Left ventricle myocardium inferior (tissue), 1 donor: ENCODE measurements at places on chromosomes 3 and 15. TPM values are rescaled to one million over a fixed set of nuclear protein-coding genes. Genes with fewer than 3 reads are reported as not detected.

ADGRG7 gene
- not detected for total RNA-seq

ANKRD63 gene
- not detected for total RNA-seq

TRANK1 gene
- total RNA-seq, result 6.6 TPM

UBE2Q2 gene
- total RNA-seq, result 27.8 TPM

CLEC3B gene
- total RNA-seq, result 80.8 TPM

FBXO40 gene
- total RNA-seq, result 245 TPM

AADACL2 gene
- total RNA-seq, result not detected

HESX1 gene
- total RNA-seq, result 0.30 TPM

SCN11A gene
- 0.05 TPM for total RNA-seq

ANO10 gene
- 12.6 TPM for total RNA-seq

DYNC1LI1 gene
- total RNA-seq, result 53.8 TPM

DNA sequence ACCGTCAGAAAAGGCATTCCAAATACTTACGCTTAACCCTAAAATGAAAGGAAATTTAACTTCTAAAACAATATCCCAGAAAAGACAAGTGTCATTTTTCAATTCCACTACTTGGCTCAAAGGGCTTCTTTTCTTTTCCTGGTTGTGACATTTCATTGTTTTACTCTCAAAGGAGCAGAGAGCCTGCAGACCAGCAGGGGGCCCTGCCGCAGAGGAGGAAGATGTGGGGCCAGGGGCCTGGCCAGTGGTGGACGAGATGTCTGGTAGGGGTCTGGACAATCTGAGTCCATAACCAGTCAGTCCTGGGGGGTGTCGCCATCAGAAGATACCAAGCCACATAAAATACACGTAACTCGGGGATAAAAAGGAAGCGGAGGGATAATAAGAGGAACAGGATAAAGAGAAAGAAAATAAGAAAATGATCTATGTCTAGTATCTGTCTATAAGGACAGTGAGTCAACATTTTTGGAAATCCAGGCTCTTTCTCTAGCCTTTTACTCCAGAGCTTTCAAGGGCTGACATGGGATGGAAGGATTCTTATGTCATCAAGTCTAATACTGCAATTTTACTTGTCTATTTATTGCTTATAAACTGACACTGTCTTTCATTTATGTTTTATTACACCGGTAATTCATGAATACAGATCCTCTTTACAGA is 54.2 kb upstream of the ARHGEF3 start:
- peaks cover 9% of the 10 kb centered on the region for H3K4me1 ChIP-seq
- H3K36me3 ChIP-seq, result no peaks in the 10 kb centered on the region
- H3K27ac ChIP-seq, result no peak overlapping the region
- no peaks in the 10 kb centered on the region for H3K27me3 ChIP-seq

GRCh38 chr3:140391061-140391460 is 286.8 kb upstream of the TRIM42 start:
- H3K27ac ChIP-seq, result no peak overlapping the region
- H3K4me1 ChIP-seq, result peaks cover 9% of the 10 kb centered on the region
- DNase-seq, result no peak
- no peaks in the 10 kb centered on the region for H3K36me3 ChIP-seq
- H3K4me3 ChIP-seq, result no peak overlapping the region
- H3K27me3 ChIP-seq, result peaks cover 6% of the 10 kb centered on the region

- H3K27ac ChIP-seq, result no peak overlapping the region
- no peak for DNase-seq
- no peaks in the 10 kb centered on the region for H3K27me3 ChIP-seq
- H3K4me3 ChIP-seq, result no peak overlapping the region
- peaks cover 19% of the 10 kb centered on the region for H3K4me1 ChIP-seq
Measured at GRCh38 chr3:44468572-44469520, 8.6 kb downstream of the ZNF445 start.

GRCh38 chr3:41836360-41837134 is 125.4 kb downstream of the ULK4 start:
- H3K4me3 ChIP-seq, result no peak overlapping the region
- DNase-seq, result no peak
- H3K27ac ChIP-seq, result no peak overlapping the region
- H3K4me1 ChIP-seq, result no peaks in the 10 kb centered on the region

- no peaks in the 10 kb centered on the region for H3K4me1 ChIP-seq
- H3K27ac ChIP-seq, result peak overlapping the region; percentile 14
- H3K4me3 ChIP-seq, result no peak overlapping the region
- peaks cover 4% of the 10 kb centered on the region for H3K36me3 ChIP-seq
- no peaks in the 10 kb centered on the region for H3K27me3 ChIP-seq
Measured at GRCh38 chr3:38404286-38404685, 49.4 kb upstream of the ACVR2B start.

DNA sequence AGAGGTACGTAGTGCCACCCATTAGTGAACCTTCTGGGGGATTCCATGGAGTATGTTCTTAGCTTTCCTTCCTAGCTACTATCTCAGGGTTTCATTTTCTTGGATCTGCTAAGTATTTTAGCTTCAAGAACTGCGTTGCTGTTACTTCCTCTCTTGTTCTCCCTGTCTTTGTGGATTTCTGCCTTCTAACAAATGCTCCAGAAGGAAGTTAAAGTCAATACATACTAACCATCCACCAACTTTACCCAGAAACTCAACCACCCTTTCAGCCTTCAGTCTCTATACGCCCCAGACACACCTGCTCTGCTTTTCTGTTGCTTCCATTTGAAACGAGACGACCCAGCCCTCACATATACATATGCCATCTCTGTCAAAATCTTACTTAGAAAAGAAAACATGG is 2.4 kb upstream of the KLF13 start:
- H3K27me3 ChIP-seq, result no peaks in the 10 kb centered on the region
- H3K4me3 ChIP-seq, result no peak overlapping the region
- no peak overlapping the region for H3K27ac ChIP-seq
- no peak for DNase-seq
- H3K36me3 ChIP-seq, result no peaks in the 10 kb centered on the region

- DNase-seq, result no peak
- peaks cover 86% of the 10 kb centered on the region for H3K36me3 ChIP-seq
- H3K27me3 ChIP-seq, result no peaks in the 10 kb centered on the region
- H3K4me1 ChIP-seq, result no peaks in the 10 kb centered on the region
- H3K4me3 ChIP-seq, result no peak overlapping the region
- H3K27ac ChIP-seq, result no peak overlapping the region
Measured at GRCh38 chr15:64082757-64083156, 10.9 kb downstream of the CIAO2A start.

DNA sequence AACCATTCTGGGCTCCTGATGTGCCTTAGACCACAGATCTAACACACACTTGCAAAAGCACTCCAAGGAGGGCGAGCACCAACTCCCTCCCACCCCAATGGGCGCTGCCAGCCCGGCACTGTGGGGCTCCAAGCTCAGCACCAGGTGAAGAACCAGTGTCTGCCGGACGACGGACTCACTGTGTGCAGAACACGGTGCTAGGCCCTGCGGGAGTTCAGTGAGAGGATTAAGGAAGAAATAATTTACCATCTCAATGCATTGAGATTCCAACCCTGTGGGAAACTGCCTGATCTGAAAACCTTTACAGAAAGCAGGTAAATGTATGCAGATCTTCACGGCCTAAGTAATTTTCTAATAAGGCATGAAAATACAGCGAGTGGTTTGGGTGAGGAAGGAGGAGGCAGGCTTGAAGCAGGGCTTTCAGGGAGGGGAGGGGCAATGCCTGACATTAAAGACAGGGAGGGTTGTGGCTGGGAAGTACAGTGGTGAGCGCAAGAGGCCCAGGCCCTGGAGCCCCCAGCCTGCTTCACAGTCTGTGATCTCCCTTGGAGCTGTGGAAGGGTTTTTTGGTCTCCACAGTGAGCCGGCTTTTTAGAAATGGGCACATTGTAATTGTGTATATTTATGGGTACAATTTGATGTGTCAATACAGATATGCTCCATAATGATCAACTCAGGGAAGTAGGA is 35.6 kb upstream of the CHRNB4 start:
- no peak overlapping the region for H3K4me3 ChIP-seq
- DNase-seq, result no peak
- H3K27ac ChIP-seq, result no peak overlapping the region
- no peaks in the 10 kb centered on the region for H3K36me3 ChIP-seq

DNA sequence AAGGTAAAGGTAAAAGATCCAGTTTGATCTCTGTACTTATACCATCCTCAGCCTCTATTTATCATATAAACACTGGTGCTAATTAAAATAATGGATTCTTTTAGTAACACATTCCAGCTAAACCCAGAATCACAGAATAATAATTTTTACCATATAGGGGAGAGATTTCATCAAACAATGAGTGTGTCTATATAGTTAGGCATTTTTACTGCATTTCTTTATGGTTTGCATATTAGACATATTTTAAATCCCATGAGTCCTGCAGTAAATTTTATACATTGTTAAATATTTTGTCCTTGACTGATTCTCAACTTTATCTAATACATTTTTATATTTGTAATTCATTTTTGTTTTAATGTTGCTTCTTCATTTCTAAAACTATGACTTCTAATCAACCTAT is 323.7 kb upstream of the AGTR1 start:
- no peak overlapping the region for H3K4me3 ChIP-seq
- no peaks in the 10 kb centered on the region for H3K27me3 ChIP-seq
- no peak overlapping the region for H3K27ac ChIP-seq

- no peaks in the 10 kb centered on the region for H3K36me3 ChIP-seq
- no peak overlapping the region for H3K27ac ChIP-seq
- H3K4me1 ChIP-seq, result no peaks in the 10 kb centered on the region
- no peak for DNase-seq
- no peak overlapping the region for H3K4me3 ChIP-seq
- H3K27me3 ChIP-seq, result no peaks in the 10 kb centered on the region
Measured at GRCh38 chr3:87350367-87351199, 74.2 kb upstream of the POU1F1 start.

DNA sequence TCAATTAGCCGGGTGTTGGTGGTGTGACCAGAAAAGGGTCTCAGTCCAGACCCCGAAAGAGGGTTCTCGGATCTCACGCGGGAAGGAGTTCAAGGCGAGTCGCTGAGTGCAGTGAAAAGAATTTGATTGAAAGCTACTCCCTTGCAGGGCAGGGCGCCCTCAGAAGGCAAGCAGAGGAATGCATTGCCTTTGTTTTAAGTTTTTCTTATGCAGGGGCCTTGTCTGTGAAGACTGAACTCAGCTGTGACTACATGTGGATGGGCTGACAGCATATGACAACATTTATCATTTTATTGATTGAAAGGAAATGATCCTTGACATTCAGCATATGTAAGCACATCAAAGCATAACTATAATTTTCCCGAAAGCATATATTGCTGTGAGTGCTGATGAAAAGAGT is 11.8 kb downstream of the CPN2 start:
- no peaks in the 10 kb centered on the region for H3K4me1 ChIP-seq
- no peak for DNase-seq
- H3K36me3 ChIP-seq, result no peaks in the 10 kb centered on the region

GRCh38 chr3:63845215-63845614 is 18.4 kb downstream of the THOC7 start:
- no peaks in the 10 kb centered on the region for H3K36me3 ChIP-seq
- DNase-seq, result no peak
- H3K4me3 ChIP-seq, result no peak overlapping the region
- no peaks in the 10 kb centered on the region for H3K27me3 ChIP-seq
- H3K27ac ChIP-seq, result no peak overlapping the region
- H3K4me1 ChIP-seq, result peaks cover 9% of the 10 kb centered on the region

- DNase-seq, result no peak
- no peaks in the 10 kb centered on the region for H3K36me3 ChIP-seq
- H3K27me3 ChIP-seq, result peaks cover 21% of the 10 kb centered on the region
- H3K27ac ChIP-seq, result no peak overlapping the region
- H3K4me3 ChIP-seq, result no peak overlapping the region
Measured at GRCh38 chr15:74978077-74978476, 17.3 kb upstream of the SCAMP5 start.

- DNase-seq, result no peak
- H3K27ac ChIP-seq, result no peak overlapping the region
- H3K4me3 ChIP-seq, result no peak overlapping the region
- no peaks in the 10 kb centered on the region for H3K36me3 ChIP-seq
- no peaks in the 10 kb centered on the region for H3K27me3 ChIP-seq
Measured at GRCh38 chr3:55012091-55012490, 84.2 kb upstream of the LRTM1 start.

GRCh38 chr3:84108442-84108971 is 850.3 kb upstream of the CADM2 start:
- H3K27me3 ChIP-seq, result no peaks in the 10 kb centered on the region
- H3K36me3 ChIP-seq, result no peaks in the 10 kb centered on the region
- H3K4me3 ChIP-seq, result no peak overlapping the region
- H3K4me1 ChIP-seq, result no peaks in the 10 kb centered on the region

DNA sequence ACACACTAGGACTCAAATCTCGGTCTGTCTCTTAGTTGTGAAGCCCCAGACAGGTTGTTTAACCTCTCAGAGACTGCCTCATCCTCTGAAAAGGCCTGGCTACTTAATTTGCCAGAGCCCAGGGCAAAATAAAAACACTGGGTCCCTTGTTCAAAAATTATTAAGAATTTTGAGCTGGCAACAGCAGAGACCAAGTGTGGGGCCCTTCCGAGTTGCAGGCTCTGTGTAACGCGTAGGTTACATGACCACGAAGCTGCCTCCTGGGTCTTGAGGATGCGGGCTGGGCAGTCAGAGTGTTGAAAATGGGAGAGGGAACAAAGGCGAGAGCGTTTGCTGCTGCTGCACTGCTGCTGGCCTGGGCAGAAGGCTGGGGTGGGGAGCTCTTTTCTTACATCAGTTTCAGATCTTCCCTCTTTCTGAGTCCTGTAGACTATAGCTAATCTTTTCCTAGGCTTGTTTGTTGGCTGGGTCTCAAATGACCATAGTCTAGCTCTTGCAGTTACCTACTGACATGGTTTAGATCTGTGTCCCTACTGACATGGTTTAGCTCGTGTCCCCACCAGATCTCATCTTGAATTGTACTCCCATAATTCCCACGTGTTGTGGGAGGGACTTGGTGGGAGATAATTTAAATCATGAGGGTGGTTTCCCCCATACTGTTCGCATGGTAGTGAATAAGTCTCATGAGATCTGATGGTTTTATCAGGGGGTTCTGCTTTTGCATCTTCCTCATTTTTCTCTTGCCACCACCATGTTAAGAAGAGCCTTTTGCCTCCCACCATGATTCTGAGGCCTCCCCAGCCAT is 49.9 kb downstream of the CLEC3B start:
- H3K27ac ChIP-seq, result no peak overlapping the region
- no peaks in the 10 kb centered on the region for H3K27me3 ChIP-seq
- H3K4me3 ChIP-seq, result no peak overlapping the region
- peaks cover 6% of the 10 kb centered on the region for H3K4me1 ChIP-seq
